ENCODE measurements at places on chromosomes 12 and 14.

GRCh38 chr12:116202433-116202832 is 75.1 kb downstream of the MED13L start:
- no peak for DNase-seq

DNA sequence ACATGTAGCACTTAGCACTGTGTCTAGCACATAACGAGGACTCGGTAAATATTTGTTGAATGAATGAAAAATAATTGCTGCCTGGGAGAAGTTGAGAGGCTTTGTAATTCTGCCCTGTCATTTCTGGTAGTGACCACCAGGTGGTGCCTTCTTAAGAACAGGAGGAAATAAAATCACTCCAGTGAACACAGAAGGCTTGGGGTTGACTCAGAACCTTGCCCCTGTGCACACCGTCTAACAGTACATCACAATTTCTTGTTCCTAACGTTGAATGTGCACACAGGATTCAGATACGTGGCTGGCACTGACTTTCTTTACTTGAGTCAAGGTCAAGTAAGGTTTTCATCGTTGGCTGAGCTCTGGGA is 91.8 kb downstream of the RGS6 start:
- no peak for DNase-seq

DNA sequence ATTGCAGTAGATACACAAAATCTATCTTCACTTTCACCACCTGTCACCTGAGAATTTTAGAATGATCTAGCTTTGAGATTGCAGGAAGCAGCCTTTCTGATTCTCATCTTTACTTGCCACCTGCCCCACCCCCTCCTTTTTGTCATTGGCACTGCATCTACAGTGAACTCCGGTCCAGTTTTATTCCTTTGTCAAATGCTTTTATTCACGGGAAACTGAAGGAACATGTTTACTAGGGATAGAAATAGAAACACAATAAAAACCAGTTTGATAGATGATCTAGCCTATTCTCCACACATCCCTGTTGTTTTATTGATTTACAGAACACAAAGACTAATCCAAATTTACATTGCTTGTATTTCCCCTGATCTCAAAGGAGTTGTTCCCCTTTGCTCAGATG is 471.7 kb upstream of the STXBP6 start:
- DNase-seq: no peak

DNA sequence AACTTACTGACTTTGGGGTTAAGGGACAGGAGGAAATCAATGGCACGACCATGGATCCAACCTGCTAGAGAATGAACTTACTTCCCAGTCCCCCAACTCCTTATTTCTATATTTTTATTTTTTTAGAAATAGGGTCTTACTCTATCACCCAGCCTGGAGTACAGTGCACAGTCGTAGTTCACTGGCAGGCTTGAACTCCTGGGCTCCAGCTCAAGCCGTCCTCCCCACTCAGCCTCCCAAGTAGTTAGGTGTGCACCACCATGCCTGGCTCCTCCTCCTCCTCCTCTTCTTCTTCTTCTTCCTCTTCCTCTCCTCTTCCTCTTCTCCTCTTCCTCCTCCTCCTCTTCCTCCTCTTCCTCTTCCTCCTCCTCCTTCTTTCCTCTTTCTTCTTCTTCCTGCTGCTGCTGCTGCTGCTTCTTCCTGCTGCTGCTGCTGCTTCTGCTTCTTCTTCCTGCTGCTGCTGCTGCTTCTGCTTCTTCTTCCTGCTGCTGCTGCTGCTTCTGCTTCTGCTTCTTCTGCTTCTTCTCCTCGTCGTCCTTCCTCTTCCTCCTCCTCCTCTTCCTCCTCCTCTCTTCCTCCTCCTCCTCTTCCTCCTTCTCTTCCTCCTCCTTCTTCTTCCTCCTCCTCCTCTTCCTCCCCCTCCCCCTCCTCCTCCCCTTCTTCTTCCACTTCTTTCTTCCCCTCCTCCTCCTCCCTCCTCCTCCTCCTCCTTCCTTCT is 390.1 kb upstream of the RGS6 start:
- DNase-seq: no peak

- no peak for DNase-seq
These were observed 139.3 kb downstream of the CALM1 start for GRCh38 chr14:90536092-90536491.

DNA sequence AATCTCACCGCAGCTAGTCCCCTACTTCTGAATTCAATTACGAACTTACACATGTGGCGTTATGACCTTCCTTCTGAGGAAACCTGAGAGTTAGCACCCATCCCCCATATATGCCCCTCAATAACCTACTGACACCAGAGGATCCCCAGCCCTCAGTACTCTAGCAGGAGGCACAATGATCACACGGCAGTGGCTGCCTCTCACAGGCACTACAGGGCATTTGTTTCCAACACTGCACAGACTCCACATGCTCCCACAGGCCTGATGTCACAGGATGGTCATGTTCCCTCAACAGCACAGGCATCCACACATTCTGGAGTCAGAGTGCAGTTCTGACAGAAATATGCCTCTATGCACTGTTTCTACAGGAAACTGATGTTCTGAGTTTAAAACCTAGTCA is 17.4 kb downstream of the PPP1CC start:
- no peak for DNase-seq

DNA sequence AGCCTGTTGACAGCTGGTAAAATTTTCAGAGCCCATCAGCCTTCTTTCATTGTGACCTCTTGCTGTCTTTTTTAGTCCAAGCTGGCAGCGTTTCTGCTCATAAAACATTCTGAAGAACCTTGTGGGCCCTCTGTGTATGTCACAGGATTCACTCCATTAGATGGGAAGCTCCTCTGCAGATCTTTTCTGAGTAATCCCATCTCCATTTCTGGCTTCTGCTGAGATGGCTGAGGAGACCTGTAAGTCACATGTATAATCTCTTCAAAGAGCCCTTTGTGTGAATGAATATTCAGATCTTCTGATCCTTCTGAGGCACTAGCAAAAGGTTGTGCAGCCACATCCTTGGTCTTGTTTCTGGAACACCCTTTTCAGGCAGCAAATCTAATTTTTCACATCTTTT is 2.8 kb downstream of the RXYLT1 start:
- no peak for DNase-seq

DNA sequence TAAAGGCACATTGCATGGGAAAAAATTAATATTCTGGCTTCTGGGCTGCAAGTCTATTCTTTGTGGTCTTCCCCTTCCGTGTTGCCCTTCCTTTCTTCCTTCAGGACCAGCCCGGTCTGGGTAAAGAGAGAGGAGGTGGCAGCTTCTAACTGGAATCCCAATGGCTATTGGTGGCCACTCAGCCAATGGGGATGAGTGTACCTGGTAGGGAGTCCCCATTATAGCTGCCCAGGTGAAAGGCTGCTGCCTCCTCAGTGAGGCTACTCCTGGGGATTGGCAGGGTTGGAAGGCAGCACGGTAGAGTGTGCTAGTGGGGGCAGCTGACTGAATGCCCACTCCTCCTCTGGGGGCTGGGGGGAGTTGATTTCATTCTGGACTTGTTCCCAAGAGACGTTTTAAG is 112.6 kb downstream of the RBM19 start:
- DNase-seq: no peak

GRCh38 chr12:106975993-106976658 is 10.8 kb downstream of the MTERF2 start:
- no peak for DNase-seq

DNA sequence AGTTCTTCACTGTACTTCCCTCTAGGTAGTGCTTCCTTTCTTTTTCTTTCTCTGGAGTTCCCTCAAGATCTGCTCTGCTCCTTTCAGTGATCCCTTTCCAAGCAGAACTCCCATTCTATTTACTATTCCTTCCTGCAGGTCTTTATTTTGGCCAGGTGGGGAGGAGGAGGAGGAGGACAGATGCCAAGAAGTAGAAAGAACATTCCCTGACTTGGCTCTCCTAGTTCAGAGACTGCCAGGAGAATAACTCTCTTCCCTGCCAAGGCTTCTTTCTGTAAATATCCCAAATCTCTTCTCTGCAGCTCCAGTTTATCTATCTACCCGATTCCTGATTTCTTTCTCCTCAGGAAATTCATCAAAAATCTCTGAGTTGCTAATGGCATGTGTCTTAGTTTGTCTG is 229.6 kb upstream of the TMEM260 start:
- DNase-seq: no peak

GRCh38 chr12:102763061-102763460 is 154.0 kb downstream of the PAH start:
- DNase-seq: no peak

DNA sequence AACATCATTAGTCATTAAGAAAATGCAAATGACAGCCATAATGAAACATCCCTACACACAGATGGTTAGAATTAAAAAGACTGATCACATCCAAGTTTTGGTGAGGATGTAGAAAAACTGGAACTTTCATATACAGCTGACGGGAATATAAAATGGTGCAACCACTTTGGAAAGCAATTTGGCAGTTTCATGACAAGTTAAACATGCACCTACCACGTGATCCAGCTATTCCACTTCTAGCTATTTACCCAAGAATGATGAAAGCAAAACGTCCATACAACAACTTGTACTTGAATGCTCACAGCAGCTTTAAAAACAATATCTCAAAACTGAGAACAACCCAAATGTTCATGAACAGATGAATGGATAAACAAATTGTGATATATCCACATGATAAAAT is 77.9 kb upstream of the AVPR1A start:
- no peak for DNase-seq

Data from sigmoid colon (tissue), 7 donors.